Hair follicular keratinocyte (primary cell): ENCODE measurements at places on chromosomes 2 and 18. TPM values are rescaled to one million over a fixed set of nuclear protein-coding genes. Genes with fewer than 3 reads are reported as not detected.

KCNE4 gene
- not detected in 2 replicates for total RNA-seq

MOCOS gene
- 7.9 and 9.1 TPM in 2 replicates for total RNA-seq

RPRM gene
- not detected in 2 replicates for total RNA-seq

MAP2 gene
- 3.1 and 5.5 TPM in 2 replicates for total RNA-seq

ZNF804A gene
- 0.11 TPM in 1 of 2 replicates, not detected in the other for total RNA-seq

SCYGR4 gene
- not detected in 2 replicates for total RNA-seq

AFF3 gene
- not detected in 2 replicates for total RNA-seq

DPP4 gene
- total RNA-seq: 0.27 and 1.8 TPM in 2 replicates

POTEC gene
- total RNA-seq: not detected in 2 replicates

LRP2 gene
- not detected in 2 replicates for total RNA-seq

FHL2 gene
- total RNA-seq: 82.8 and 92.8 TPM in 2 replicates

ABHD1 gene
- total RNA-seq: not detected in 2 replicates

FBXO41 gene
- total RNA-seq: 5.4 and 5.5 TPM in 2 replicates

COL4A3 gene
- 0.04 TPM in 1 of 2 replicates, not detected in the other for total RNA-seq

ANKRD62 gene
- not detected in 2 replicates for total RNA-seq

INPP5D gene
- 21.6 and 27.3 TPM in 2 replicates for total RNA-seq

CHN1 gene
- total RNA-seq: 0.65 and 1.1 TPM in 2 replicates

NEUROD1 gene
- total RNA-seq: not detected in 2 replicates

GTF2A1L gene
- total RNA-seq: 0.31 TPM in 1 of 2 replicates, not detected in the other

NDUFS1 gene
- total RNA-seq: 86.3 and 125 TPM in 2 replicates
